ENCODE measurements at places on chromosomes 12 and 14.

GRCh38 chr12:58575256-58575655 is 345.0 kb downstream of the LRIG3 start:
- no peak for DNase-seq

DNA sequence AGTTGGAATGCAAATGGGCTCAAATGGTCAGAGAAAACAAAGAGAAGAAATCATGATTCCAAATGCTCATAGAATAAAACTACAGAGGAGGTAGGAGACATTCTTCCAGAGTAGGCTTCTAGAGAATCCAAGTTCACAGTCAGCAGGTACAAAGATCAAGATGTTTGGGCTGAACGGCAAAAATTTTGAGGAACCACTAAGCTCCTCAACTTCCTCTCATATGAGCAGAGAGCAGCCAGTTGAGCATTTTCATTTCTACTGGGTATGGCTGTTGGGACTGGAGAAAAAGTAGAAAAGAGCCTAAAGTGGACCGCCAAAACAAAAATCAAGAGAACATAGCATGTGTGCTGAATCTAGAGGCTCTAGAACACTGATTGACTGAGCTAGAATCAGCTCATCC is 73.8 kb upstream of the ARID2 start:
- DNase-seq = no peak

DNA sequence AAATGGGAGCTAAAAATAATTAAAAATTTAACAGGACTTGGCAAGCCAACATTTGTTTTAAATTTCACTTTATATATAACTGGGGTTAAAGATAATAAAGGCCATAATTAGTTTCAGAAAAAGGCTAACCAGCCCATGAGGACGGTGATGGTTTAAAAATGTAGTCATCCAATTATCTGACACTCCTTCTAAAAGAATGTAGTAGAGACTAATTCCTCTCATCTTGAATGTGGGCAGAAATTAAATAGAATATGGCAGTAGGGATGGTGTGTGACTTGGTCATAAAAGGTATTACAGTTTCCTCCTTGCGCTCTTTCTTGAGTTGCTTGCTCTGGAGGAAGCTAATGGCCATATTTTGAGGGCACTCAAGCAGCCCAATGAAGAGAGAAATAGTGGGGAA is 49.1 kb upstream of the PTPRB start:
- DNase-seq = no peak

GRCh38 chr14:33908540-33909223 is 42.2 kb downstream of the EGLN3 start:
- DNase-seq = no peak

DNA sequence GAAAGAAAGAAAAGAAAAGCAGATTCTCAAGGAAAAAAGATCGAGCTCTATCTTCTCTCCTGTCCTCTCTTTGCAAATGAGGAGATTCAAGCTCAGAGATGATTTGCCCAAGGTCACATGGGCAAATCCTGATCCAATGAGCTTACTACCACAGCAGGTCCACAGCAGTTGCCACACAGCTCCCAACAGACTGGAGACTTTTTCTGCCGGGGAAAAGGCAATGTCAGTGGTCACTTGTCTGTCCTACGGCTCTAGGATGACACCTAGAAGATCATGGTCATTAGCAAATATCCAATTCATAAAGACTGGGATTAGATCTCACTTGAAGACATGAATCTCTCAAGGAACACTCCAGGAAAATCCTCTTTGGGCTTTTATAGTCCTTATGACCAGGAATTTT is 58.8 kb downstream of the TTC7B start:
- no peak for DNase-seq

DNA sequence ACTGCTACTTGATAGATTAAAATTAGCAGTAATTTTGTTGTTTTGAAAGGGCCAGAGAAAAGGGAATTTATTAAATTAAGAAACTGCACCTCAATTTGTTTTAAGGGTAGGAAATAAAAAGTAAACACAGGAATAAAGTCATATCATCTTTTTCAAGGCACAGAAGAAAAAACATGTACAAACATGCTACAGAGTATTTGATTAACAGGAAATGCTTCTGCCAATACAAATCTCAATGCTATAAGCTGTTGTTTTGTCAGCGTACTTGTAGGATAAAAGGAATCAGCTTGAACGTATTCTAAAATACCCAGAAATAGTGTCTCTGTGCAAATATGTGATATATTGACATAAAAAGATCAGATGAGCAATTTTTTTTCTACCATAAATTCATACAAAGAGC is 474.0 kb upstream of the MGAT4C start:
- no peak for DNase-seq

GRCh38 chr12:121297435-121297991 is 1.0 kb upstream of the CAMKK2 start:
- no peak for DNase-seq

DNA sequence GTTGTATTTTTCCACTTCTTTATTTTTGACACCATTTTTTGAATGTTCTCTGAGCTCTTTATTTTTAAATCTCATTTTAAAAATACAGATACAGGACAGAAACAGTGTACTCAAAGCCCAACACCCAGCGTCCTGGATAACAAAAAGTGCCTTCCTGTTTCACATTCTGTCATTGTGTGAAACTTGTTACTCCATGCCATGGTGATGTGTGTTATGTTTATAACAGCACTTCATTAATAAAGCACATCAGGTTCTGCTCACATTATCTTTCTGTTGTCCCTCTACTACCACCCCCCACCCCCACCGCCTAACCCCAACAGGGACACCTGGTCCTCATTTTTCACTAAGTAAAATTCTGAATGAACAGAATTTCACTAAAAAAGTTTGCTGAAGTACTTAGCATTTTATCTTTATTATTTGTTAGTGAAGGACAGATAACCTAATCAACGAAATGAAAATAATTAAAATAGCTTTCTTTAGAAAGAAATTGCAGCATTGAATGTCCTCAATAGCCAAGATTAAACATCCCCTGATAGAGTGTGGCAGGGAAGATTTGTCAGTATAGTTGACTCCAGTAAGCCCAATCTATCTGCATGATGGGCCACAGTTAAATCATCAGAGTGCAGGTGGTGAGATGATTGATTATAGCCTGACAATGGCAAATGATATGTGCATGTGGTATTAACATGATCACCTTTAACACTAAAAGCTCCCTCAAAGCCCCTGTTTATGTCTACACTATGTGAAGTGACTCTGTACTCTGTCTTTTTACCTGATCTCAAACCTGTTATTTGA is 153.9 kb downstream of the ACSS3 start:
- no peak for DNase-seq

DNA sequence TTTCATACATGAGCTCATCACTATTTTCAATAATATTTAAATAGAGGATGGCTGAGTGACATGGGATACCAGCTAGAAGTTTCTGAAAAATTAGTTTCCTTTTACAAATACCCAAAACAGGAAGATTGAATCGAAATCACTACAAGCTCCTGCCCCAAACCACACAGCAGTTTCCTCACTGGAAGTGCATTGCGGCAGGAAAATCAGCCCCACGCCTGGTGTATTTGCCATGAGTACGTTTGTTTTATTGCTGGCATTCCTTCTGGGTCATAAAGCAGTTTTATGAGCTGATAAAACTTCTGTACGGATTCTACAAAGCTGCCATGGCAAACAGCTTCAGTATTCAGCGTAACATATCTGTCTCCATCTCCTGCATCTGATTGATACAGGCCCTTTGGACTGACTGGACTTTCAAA is 23.7 kb downstream of the CDC42BPB start:
- DNase-seq = no peak

GRCh38 chr14:66610154-66610563 is 102.2 kb downstream of the GPHN start:
- no peak for DNase-seq

DNA sequence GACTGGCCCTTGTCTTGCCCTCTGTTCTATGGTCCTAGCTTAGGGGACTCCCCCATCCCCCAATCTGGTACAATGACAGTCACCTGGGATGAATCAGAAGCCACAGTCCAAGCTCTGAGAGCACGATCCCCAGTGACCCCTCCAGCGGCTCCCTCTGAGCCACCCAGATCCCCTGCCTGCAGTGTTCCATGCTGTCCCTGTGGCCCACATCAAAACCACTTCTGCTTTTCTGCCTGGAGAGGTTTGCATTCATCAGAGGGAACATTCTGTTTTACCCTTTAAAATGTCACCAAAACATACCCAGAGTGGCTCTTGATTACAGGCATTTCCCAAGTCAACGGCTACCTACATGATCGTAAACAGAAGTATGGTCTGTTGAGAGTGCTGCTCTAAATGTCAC is 47.5 kb downstream of the NOS1 start:
- no peak for DNase-seq

GRCh38 chr12:128863957-128864356 is 10.7 kb downstream of the GLT1D1 start:
- no peak for DNase-seq

GRCh38 chr14:32022525-32022924 is 54.6 kb upstream of the ARHGAP5 start:
- no peak for DNase-seq

GRCh38 chr12:51631591-51631990 is 40.6 kb downstream of the SCN8A start:
- DNase-seq = no peak

GRCh38 chr12:23550753-23551152 is 398.7 kb downstream of the SOX5 start:
- DNase-seq = no peak

GRCh38 chr12:73629893-73630831 is 907.5 kb upstream of the ATXN7L3B start:
- no peak for DNase-seq

DNA sequence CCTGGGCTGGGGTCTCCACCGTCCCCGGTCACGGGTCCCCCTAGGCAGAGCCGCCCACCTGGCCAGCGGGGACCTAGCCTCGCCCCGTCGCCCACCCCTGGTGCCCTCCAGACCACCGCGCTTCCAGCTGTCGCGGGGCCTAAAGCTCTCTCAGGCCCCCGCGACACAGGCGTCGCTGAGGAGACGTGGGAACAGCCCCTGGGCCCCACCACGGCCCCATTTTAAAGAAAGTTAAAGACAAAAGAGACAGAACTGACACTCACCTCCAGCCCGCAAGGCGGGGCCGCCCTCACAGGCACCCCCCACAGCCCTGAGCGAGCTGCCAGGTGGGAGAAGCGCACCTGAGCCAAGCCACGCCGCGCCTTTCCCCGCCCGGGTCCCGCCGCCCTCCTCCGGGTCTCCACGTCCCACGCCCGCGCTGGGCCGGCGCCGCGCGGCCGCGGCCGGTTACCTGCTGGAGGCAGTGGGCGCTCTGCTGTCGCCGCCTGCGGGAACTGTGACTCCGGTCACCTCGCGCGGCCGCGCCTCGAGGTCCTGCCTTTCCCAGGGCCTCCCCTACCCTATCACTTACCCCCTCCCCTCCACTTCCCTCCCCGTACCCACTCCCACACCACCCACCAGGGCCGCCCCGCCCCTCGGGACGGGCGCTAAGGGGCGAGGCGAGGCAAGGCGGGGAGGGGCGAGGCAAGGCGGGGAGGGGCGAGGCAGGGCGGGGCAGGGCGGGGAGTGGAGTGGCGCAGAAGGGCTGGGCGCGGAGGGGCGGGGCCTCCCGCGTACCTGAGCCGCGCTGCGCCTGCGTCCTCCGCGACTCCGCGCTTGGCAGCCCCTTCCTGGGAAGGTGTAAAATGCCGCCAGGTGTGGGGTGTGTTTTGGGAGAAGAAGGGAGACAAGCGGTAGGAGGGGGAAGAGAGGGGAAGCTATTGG is 31.2 kb downstream of the TC2N start:
- DNase-seq = no peak

DNA sequence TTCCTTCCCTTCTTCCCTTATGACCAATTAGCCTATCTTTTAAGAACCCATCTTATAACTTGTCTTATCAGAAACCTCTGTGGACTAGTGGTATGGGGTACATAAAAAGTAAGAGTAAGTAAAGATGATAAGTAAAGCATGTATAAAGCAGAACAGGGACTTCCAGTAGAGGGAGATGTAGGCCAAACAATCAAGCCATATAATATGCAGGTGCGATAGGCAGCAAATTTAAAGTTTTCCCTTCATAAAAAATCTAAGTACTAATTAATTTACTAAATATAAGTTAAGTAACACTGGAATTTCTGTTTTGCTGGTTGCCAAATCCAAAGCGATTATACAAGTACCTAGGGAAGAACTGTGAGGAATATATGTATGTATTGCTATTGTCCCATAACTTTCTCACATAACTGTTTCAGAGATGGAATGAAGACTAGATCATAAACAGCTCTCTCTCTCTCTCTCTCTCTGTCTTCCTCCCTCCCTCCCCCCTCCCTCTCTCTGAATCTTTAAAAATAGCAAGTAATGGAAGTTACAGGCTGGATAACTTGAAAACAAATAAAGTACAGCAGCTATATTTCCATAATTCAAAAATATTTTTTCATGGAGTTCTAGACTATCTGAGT is 25.7 kb downstream of the METTL25 start:
- DNase-seq = no peak

DNA sequence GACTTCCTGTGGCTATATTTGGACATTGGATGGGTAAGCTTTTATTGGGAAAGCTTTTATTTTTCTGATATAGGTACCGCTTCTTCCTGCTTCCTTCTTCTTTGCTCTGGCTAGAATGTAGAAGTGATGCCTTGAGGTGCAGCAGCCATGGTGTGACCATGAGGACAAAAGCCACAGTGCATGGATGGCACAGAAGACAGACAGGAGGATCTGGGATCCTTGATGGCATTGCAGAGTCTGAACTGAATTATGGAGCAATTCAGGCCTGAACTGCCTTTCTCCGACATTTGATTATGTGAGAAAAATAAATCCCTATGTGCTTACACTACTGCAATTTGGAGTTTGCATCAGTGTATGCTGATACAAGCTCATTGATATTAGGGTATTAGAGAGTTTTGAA is 191.3 kb upstream of the CRY1 start:
- no peak for DNase-seq

- DNase-seq = no peak
Observed at GRCh38 chr12:115660211-115660805, 617.2 kb downstream of the MED13L start.

DNA sequence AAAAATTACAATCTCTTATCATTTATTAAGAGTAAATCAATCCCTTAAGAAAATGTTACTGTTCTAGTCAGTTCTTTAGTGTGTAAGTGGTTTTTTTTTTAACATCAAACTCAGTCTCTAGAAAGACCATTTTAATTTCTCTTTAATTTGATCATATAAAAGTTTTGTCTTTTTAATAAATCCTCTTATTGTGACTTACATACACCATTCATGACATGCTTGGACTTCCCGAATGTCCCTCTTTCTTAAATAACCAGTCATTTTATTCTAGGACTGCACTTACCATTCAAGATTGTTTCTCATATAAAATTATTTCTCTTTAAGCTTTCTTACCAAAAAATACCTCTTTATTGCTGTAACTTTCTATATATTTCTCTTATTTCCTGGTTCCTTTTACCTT is 60.8 kb upstream of the EVL start:
- no peak for DNase-seq

GRCh38 chr12:58847901-58848600 is 72.3 kb downstream of the LRIG3 start:
- DNase-seq = no peak

- DNase-seq = no peak
Observed at GRCh38 chr12:56766535-56766934, 3.4 kb downstream of the HSD17B6 start.

DNA sequence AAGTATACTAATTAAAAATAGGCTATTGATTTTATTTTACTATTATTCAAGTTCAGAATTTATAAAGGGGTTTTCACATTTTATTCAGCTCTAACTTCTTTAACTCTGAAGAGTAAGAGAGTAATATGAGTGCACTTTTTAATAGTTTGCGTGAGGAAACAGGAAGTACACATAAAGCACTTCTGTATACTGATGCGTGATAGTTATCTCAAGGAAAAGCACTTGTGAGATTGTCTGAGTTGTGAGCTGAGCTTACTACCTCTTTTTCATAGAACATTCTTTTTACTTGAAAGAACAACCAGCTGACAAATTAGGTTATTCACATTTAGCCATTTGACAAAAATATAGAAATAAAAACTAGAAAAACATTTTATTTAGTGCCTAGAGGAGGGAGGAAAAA is 1.9 kb downstream of the RAD51AP1 start:
- DNase-seq = no peak

Data from brain pericyte (primary cell).